ENCODE measurements at places on chromosomes 6 and 20. TPM values are rescaled to one million over a fixed set of nuclear protein-coding genes. Genes with fewer than 3 reads are reported as not detected.

Gene MEA1
- total RNA-seq: 71.2 TPM

DNA sequence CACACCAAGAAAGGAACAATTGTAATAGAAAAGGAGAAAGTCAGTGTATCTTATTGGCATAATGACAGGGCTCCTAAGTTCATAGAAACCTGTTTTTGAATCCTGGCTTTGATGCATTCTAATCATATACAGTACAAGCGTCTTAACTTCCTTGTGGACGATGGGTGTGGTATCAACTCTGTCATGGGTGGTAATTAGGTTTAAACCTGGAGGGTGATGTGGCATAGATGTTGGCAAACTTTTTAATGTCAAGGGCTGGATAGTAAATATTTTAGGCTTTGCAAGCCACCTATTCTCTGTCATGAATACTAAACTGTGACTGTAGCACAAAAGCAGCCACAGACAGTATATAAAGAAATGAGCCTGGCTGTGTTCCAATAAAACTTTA is 138.7 kb upstream of the EDN1 start:
- DNase-seq: no peak

GRCh38 chr20:53833333-53834061 is 236.9 kb downstream of the BCAS1 start:
- DNase-seq: no peak

Gene SPATS1
- total RNA-seq: not detected

Gene CTCFL
- not detected for total RNA-seq

- no peak for DNase-seq
Measured at GRCh38 chr20:57693002-57693582, 16.7 kb downstream of the PMEPA1 start.

DNA sequence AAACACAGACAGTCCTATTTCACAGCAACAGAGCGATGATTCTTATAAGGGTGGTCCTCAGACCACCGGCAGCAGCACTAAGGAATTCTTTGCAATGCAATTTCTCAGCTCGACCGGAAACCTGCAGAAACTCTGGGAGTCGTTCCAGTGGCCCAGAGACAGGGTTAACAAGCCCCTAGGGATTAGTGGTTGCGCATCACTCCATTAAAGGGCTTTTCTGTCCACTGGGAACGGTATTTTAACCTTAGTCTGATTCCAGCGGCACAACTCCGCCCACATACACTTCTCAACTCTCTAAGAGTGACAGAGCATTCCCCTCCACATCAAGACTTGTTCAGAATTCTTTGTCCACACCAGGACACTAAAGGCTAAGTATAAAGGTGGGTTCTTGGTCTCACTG is 341.5 kb downstream of the TFAP2A start:
- no peak for DNase-seq

Gene PKIB
- total RNA-seq: 3.5 TPM

Gene TCF15
- 0.65 TPM for total RNA-seq

DNA sequence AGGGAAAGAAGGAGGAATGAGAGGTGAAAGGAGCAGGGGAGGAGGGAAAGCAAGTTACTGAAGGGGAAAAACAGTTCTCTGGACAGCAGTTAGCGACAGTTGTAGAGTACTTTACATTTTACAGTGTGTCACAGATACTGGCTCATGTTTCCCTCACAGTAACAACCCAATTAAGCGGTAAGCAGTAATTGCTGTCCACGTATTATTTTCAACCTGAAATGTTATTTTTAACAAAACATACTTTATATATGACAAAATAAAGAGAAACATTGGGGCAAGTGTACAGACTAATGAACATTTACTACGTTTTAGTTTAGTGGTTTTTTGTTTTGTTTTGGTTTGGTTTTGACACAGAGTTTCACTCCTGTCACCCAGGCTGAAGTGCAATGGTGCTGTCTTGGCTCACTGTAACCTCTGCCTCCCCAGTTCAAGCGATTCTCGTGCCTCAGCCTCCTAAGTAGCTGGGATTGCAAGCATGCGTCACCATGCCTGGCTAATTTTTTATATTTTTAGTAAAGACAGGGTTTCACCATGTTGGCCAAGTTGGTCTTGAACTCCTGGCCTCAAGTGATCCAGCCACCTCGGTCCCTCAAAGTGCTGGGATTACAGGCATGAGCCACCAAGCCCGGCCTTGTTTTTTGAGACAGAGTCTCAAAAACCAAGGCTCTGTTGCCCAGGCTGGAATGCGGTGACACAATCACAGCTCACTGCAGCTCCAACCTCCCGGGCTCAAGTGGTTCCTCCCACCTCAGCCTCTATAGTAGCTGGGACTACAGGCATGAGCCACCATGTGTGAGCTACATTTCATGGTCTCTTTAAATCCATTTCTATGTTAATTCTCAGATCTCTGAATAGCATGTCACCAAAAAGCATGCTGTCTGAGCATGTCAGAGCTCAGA is 22.6 kb upstream of the BTN3A2 start:
- DNase-seq: no peak

DNA sequence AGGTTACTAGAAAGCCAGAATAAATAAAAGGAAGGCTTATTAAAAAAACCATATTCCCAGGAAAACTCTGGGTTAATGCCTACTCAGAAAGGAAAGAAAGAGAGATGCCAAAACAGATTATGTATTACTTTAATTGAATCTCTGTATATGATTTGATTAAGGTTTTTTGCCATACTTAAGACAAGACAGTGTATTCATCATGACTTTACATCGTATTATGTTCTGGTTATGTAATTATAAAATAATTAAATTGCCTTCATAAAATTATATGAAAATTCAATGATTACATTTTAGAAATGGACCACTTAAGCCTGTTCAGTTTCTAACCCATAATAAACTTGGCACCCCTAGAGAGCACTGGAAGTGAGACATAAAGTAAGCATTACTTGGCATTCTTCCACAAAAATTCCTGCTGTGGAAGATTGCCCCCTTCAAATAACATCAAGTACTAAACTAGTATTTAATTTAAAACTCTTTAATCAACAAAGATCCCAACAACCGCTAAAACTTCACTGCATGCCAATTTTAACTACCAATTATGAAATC is 20.8 kb upstream of the IBTK start:
- no peak for DNase-seq

DNA sequence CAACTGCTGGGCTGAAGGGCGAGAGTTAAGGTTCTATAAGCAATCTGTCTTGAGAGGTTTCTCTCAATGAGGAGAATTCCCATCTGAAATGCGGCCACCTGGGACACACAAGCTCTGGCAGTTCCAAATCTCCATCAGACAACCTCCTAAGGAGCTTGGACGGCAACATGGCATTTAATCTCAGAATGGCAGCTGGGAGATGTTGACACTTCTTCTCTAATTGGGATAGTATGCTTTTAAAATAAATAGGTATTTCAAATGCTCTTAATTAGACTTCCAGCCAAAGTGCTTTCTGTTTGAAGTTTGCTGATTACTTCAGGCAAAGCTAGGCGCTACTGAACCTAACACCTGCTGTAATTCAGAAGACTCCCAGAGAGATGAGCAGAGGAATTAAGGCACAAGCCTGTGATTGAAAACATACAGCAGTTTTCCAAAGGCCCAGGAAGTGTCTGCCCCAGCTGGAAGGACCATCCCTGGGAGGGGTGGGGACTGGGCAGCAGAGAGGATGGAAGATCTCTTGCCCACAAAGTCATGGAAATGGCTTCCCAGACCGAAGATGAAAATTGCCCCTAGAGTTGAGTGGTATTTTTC is 59.1 kb upstream of the KCNK16 start:
- DNase-seq: no peak

DNA sequence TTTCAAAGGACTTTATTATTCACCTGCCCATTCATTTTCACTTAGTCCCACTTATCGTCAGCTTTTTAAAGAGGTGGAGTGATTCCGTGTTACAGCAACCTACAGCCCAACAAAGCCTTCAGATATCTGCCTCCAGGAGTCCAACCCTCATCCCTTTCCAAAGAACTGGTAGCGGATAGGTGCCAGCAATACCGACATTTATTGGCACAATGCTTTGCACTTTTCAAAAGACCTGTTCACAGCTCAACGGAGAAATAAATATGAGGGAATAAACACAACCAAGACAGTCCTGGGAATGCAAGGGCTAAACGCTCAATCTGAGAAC is 819 bp upstream of the MTRF1L start:
- no peak for DNase-seq

GRCh38 chr6:37126961-37127616 is 42.9 kb upstream of the PIM1 start:
- DNase-seq: no peak

Gene ZNF165
- total RNA-seq: 1.6 TPM

DNA sequence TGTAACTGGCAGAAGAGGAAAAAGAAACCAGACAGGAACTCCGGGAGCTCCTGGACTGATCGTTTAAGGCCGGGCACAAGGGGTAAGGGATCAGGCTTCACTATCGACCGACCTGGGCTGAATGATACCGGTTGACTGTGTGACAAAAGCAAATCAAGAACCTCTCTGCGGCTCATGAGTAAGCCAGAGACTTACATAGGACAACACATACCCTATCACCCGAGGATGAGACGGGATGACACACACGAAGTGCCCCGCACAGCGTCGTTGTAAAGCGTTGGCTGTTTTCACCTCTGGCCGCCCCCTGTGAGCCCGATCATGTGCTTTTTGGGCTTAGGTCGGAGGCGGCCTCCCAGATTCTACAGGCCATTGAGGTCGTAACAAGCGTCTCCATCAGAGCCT is 695 bp upstream of the TGIF2 start:
- no peak for DNase-seq

DNA sequence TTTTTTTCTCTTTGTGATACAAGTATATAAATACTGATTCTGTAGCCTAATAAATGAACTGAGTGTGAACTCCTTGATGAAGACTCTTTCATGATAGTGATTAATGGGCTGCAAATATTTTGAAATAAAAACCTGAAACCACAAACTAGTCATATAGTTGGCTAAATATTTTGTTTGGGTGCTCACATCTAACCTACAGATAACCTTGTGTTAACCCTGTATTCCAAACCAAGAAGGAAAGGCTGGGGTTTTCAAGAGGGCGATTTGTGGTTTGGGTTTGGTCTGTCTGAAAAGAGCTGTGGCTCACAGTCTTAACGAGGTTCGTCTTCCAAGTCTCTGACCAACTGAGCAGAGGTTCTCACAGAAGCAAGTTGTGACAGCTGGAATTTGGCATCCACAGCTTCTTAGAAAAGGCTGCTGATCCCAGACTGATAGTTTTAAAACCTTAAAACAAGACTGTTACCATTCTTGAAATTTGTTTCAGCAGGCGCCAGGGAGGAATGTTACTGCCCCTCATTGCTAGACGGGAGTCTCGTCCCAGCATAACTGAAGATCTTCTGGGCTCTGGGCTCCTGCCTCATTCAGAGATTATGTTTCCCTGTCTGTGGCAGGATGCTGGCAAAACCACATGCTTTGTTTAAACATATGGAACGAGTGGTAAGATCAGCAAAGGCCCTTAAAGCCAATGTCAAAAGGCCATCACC is 736.4 kb upstream of the MARCKS start:
- DNase-seq: no peak

- DNase-seq: no peak
Measured at GRCh38 chr6:150875841-150876240, 10.3 kb downstream of the MTHFD1L start.

GRCh38 chr6:100335991-100336390 is 128.7 kb downstream of the SIM1 start:
- no peak for DNase-seq

Gene SPTLC3
- total RNA-seq: 26.4 TPM

GRCh38 chr6:14635195-14635594 is 517.6 kb downstream of the CD83 start:
- DNase-seq: no peak

Gene C6orf15
- total RNA-seq: not detected

Gene HLA-DRB1
- 109 TPM for total RNA-seq

GRCh38 chr6:15312500-15312899 is 66.6 kb downstream of the JARID2 start:
- DNase-seq: no peak

DNA sequence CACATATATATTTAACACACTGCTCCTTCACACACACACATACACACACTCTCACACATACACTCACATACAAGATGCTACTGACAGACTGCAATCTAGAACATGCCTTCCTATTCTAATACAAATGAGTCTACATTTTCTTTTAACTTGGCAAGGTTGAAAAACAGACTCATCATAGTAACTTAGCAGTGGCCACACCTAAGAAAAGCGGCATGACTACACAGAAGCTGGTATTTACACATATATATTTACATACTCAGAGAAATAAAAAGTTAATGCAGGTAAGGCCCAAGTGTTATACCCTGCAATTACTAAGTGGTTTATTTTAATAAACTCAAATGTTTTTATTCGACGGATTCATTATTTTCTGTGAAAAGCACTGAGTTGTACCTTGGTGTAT is 209.3 kb downstream of the FOXC1 start:
- no peak for DNase-seq

DNA sequence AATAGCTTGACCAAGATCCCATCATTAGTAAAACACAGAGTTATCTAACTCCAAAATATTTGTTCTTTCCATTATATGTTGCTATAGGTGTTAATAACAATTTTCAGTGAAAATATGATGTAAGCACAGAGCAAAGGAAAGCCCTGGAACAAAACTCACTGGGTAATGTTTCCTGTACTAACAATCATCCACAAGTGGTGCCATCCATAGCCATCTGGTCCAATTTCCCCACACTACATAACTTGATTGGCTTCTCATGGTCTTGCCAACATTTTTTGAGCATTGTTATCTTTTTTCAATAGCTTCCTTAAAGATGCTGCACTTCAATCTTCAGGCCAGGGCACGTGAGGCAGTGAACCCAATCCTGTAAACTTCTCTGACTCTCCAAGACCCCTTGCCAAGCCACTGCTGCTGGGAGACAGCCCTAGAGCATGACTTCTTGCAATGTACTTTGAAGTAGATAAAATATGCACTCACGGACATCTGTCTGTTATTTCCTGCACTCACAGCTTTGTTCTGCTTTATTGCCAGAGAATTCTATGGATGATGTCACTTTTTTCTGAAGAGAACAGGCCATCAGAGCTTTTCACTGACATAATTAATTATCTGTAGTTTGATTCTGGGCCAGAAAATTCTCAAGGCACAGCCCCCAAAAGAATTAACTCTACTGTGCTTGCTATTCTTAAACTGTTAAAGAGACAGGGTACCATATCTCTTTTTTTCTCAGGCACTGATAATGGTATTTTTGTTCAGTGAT is 97.5 kb upstream of the TMEM30A start:
- no peak for DNase-seq

DNA sequence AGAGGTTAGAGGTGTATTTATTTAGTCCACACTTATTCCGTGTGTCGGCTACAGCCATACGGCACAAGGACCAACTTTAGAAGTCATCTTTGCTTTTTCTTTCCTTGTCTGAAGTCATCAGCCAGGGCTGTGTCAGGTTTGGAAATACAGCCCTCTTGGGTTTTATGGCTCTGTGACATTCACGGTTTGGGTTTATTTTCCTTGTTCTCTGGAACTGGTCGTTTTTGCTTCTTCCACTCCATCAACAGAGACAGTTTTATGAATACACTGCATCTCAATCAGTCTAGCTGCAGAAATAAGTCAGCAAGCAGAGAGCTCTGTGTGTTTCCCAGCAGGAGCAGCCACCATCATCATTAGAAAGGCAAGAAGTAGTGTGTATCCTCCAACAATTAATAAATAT is 132.5 kb downstream of the TBC1D7 start:
- no peak for DNase-seq

Gene PBOV1
- total RNA-seq: not detected
